ENCODE measurements at places on chromosomes 13 and 19.
A peak's percentile ranks its signal among the peaks of the same experiment; 100 is the strongest.

DNA sequence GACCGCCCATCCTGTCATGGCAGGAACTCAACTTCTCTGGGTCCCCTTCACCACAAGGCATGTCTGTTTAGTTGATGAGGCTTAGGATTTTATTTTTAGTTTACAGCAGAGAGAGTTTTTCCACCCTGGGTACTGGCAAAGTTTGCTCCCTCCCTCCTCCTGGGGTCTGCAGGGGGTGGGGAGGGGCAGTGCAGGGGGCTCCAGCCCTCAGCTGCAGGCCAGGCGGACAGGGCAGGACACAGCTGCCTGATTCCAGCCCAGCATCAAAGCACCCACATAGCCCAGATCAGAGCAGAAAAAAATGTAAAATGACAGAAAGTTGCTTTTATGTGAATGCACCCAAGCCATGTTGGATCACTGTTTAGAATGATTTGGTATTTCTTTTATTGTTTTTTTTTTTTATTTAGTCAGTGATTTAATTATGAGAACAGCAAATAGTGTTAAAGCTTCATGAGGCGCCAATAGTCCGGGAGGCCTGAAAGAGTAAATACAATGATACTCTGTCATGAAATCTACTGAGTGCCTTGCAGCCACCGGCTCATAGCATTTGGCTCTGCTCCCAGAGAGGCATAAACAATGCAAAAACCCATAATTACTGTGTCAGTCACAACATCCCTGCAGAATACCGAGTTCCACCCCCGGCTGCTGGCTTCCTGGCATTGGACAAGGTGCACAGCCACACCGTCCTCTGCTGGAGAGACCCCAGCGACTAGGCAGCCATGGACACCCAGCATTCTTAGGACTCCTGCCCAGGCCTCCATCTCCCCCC, 923.5 kb downstream of the UQCRFS1 start:
- no peak for DNase-seq

DNA sequence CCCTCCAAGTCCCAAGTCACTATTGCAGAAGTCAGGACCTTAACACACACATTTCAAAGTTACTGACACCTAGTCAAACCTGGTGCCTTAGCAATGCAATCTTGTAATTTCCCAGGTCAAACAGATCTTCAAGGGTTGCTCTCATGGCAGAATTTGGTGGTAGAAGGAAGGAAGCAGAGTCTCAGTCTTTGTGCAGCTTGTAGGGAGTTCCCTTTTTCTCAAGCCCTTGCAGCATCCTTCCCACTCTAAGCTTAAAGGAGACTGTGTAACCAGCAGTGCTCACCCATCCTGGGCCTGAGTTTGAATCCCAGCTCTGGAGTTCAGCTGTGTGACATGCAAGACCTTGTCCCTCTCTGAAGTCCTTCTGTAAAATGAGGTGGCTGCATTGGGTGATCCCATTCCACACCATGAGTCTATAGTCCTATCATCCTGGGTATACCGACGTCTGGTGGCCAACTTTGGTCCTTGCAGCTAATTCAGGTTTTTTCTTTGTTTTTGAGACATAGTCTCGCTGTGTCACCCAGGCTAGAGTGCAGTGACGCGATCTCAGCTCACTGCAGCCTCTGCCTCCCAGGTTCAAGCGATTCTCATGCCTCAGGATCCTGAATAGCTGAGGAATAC, 9.8 kb downstream of the SIGLEC10 start:
- no peak for DNase-seq

- DNase-seq: no peak
Observed at GRCh38 chr13:47237571-47237970, 340.7 kb upstream of the HTR2A start.

GRCh38 chr13:39531646-39532045, 71.3 kb downstream of the LHFPL6 start:
- no peak for DNase-seq

- DNase-seq: no peak
Observed at GRCh38 chr19:30719189-30719998, 347.2 kb downstream of the ZNF536 start.

DNA sequence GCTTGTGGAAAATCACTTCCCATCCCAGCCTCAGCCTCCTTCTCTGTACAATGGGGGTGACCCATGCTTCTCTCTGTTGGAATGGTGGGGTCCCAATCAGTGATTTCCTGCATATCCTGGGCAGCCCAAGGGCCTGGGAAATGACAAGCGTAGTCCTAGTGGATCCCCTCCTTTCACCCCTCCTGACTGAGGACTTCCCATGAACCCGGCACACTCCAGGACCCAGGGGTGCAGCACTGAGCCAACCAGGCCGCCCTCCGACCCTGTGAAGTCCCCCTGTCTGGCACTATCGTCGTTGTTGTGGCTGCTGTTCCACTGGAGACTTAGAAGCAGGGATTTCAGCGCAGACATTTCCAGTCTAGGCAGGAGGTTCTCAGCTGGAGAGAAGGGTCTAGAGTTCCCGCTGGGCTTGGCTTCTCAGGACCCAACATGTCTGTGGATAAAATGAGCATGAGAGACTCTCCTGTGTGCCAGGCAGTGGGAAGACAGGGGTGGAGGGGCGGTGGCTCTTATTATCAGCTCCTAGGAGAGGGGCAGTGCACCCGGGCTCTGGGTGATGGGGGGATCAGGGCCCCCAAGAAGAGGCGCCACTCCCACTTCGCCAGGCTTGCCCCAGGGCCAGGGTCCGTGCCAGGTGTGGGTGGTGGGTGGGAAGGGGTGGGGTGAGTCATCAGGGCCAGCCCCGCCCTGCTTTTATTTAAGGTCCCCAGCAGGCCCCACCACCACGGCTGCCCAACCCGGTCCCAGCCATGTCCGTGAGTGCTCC, at the start of gene LGALS7B:
LGALS7B (plus strand) TSS at position 723 of the 766 bp plus-strand sequence; CDS start at position 750, 27 bp downstream.
- DNase-seq: no peak

DNA sequence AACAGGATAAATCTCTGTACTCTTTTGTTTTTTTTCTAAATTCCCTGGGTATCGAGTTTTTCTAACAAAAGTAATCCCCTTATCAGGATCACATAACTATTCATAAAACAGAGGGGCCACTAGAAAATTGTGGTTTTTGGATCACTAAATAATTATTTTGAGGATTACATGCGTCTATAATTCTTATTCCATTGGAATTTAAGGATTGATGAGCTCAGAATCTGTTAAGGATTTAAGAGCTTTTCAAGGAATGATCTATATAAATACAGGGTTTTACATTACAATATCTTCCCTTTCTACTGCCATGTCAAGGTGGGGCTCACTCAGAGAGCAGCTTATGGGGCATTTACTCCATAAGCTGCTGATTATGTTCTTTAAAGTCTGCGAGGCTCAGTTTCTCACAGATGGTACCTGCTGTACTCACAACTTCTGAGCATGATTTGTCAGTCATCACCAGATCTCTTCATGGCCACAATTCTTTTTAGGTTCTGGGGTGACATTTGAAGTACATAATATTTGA, 449.8 kb downstream of the PCDH17 start:
- DNase-seq: no peak

- DNase-seq: no peak
Observed at GRCh38 chr19:19205416-19206410, 2.5 kb upstream of the NR2C2AP start.

- no peak for DNase-seq
Observed at GRCh38 chr13:71210861-71211260, 656.1 kb downstream of the DACH1 start.

DNA sequence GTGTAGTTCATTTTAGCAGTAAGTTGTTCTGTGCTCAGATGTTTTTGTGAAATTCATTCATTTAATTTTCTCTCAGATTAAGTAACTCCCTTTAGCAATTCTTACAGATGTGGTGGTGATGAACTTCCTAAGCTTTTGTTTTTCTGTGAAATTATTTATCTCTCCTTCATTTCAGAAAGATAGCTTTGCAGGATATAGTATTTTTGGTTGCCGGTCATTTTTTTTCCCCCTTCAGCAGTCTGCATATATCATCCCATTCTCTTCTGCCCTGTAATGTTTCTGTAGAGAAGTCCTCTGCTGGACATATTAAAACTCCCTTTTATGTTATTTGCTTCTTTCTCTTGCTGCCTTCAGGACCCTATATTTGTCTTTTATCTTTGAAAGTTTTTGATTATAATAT, 470.2 kb downstream of the PCDH9 start:
- no peak for DNase-seq

GRCh38 chr13:45333251-45333976, 7.6 kb downstream of the TPT1 start:
- DNase-seq: no peak

GRCh38 chr19:1852581-1853128, 4.4 kb upstream of the REXO1 start:
- no peak for DNase-seq

GRCh38 chr19:51365211-51365964, 800 bp downstream of the ETFB start:
- DNase-seq: no peak

GRCh38 chr19:51351266-51351990, 9.5 kb upstream of the VSIG10L start:
- DNase-seq: no peak

- DNase-seq: peak; percentile 78
Observed at GRCh38 chr19:19540715-19541515, 2.9 kb downstream of the CILP2 start.

- no peak for DNase-seq
Observed at GRCh38 chr13:73958657-73959397, 175.4 kb downstream of the KLF12 start.

DNA sequence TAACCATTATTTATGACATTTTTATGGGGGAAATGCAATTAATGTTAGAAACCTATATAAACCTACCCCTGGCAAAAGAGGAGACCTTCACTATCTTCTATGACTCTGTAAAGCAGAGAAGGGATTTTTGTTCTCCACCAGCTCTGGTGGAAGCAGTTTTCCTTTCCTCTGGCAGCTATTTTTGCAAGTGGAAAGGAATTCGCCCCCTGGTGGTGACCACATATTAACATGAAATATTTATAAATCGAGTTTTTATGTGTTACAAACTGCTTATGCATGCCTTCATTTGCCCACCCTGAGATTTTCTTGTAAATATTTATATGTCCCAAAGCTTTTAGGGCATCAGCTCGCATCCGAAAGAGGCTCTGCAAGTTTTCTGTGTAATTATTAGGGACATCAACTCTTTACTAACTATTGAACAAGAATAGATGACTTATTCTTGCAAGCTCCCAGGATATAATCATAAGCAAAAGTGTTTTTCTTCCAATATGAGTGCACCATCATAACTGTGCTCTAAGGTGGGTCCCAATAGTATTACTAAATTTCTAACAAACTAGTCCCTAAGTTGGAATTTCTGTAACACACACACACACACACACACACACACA, 62.4 kb downstream of the SERTM1 start:
- peak; percentile 21 for DNase-seq

- DNase-seq: peak; percentile 53
Observed at GRCh38 chr19:45569619-45570421, 14.8 kb downstream of the OPA3 start.

DNA sequence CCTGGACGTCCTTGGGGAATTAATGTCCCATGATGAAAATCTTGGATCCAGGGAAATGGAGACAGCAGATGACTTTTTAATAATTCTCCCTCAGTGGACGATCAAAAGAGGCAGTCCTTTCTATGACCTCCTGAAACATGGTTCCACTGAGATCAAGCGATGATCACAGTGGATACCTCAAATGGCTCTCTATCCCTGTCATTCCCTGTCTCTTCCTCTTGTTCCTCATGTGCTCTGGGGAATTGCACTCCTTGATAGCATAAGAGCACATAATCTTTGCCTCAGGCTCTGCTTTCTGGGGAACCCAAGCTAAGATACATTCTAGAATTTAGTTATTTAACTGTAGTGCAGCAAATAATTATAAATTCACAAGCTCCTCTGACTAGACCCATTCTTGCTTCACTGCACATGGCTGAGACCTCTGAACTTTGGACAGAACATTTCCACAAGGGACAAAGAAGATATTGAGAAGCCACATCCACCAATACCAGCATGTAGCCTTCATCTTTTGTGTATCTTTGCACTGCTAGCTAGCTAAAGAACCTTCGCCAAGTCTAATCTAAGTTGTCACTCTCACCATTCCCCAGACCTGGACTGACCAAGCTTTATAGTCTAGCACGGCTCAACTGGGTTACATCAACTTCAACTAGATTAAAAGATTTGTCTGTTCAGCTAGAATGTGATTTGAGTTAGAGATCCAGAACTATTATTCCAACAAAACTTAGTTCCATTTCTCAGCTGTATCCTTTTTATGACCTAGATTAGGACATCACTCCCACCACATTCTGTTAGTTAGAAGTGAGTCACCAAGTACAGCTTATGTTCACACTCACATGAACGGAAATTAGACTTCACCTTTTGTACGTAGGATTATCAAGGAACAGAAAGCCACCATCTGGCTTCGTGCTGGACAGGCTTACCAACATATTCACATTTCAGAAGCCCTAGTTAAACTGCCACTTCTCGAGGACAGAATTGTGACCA, 142.7 kb downstream of the SUCLA2 start:
- no peak for DNase-seq

DNA sequence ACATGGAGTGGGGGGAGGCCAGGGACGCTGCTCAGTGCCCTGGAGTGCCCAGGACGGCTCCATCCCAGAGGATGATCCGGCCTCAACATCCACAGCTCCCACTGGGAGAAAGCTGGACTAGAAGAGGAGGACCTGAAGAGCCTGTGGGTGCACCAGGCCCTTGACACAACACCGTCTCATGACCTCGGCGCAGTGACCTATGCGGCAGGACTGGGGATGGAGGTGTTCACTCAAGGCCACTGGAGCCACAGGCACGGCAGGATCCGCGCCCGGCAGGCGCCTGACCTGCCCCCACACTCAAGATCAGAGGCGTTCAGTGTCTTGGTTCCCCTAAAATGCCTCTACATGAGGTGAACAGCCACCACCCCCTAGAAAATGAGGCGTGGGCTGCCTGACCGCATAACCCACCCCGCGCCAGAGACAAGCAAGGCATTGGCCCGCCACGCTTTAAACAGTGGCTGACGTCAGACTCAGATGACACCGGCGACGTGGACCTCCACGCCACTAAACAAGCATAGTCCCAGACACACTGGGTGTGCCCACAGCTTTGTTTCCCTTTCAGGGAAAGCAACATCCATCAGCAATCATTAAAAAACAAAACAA, 8.0 kb downstream of the SGTA start:
- no peak for DNase-seq

DNA sequence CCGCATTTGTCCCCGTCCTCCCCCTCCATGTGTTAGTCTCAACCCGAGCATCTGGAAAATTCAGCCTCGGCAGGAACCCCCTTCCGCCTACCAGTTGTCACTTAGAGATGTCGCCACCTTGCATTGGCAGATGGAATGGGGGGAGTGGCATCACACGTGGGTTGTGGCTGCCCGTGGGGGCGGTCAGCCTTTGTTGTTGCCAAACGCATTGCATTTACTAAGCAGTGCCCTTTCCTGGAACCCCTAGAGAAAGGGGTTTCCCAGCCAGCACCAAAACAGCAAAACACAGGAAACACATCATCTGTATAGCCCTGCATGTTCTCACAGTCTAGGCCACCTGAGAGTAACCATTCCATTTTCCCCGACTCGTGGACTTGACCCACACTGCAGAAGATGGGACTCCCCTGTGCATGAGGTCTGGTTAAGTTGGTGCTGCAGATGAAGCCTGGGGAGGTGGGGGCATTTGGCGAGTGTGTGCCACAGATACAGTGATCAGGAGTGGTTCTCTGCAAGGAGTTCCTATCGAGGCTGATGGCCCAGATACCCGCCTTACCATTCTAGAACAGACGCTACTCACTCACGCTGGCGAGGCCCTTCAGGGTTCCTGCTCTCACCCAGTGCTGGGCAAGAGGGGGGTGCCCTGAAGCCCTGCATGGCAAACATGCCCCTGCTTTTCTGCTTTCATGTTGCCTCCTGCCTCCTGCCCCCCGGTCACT, 38.3 kb downstream of the TMED1 start:
- DNase-seq: peak; percentile 77

GRCh38 chr19:344625-345319, at the start of gene MIER2:
MIER2 (minus strand) TSS chr19:344796; CDS start chr19:344782, 14 bp downstream.
- DNase-seq: peak; percentile 89

- no peak for DNase-seq
Observed at GRCh38 chr13:72244788-72245187, 377.8 kb upstream of the DACH1 start.

Measured in activated CD4-positive, alpha-beta T cell treated with anti-CD3 and anti-CD28 coated beads, Interleukin-2, amount 50 U/mL, for 1 hour (primary cell).